ENCODE measurements at places on chromosomes 16 and 17.

- no peak for DNase-seq
These were observed 747.5 kb upstream of the EEF2KMT start for GRCh38 chr16:5845046-5845445.

GRCh38 chr16:28623172-28623711, 13.4 kb upstream of the SULT1A1 start:
- DNase-seq: peak; percentile 65

DNA sequence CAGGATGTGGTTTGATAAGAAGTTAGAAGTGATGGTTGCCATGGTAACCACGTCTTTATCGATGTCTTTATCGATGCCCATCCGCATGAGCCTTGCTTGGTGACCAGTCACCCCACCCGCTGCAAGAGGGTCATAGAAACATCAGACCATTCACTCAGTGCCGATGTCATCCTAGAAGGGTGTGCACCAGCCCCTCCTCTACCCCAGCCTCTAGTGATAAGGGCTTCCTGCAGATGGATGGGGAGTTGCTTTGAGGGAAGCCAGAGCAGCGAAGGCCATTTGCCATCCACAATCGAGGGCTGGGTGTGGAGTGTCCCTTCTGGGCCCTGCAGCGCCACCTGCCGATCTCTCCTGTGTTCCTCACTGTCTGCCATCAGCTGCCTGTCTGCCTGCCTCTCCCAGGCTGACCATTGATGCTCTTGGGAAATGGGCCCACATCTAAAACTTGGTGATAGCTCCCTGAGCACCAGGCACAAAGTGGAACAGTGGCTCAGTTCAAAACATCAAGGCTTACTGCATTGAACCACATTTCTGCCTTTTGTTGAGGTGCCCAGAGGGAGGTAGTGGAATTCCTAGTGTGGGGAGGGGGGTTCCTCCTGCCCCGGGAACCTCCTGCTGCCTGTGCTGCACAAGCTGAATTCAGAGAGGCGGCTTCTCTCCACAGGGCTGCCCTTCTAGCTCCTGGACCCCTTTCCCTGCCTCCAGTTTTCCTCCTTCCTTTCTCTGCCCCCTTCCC, 8.9 kb downstream of the CALB2 start:
- peak; percentile 24 for DNase-seq

GRCh38 chr17:34682305-34682704, 102.9 kb downstream of the TMEM132E start:
- no peak for DNase-seq

- DNase-seq: no peak
These were observed 63.4 kb downstream of the ANKRD11 start for GRCh38 chr16:89426736-89427530.

GRCh38 chr17:77245162-77245926, 104.6 kb downstream of the SEC14L1 start:
- no peak for DNase-seq

DNA sequence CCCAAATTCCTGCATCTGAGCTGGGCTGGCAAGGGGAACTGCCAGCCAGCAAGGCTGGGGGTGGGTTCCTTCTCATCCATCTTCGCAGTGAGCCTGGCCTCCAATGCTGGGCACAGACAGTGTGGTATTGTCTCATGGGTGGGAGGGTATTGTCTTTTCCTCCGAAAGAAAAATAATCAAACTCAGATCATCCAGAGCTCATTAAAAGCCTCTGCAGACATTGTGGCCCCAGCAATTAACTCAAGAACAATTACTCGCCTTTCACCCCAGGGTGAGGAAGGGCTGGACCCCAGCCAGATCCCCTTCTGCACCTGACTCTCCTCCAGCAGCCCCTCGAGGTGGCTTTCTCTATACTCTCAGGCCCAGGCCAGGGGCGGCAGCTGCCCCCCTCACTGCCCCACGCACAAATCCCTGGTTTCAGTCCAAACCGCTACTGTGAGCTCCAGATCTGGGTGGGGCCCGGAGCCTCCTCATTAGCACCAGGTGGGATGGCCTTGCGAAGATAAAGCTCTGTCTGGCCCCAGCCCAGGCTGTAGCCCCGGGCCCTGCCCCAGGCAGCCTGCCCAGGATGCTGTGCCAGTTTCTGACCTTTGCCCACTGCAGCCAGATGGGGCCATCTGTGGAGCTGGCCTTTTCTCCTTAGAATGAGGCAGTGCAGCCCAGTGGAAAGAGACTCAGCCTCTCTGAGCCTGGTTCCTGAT, 2.3 kb upstream of the KRT15 start:
- no peak for DNase-seq

DNA sequence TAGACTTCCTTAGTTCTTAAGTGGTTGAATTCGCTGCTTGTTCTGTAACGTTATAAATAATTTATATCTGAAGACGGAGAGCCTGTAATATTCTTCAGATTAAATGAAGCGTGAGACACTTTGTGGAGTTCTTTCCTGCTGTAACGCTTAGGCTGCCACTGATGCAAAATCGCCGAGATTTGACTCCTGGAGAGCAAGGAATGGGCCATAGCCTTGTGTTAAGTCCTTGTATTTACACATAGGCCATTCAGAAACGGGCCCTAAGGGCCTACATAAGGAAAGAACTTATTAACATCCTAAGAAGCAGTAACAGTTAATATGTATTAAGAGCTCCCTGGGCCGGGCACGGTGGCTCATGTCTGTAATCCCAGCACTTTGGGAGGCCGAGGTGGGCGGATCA, 936 bp downstream of the EMC6 start:
- DNase-seq: no peak

- no peak for DNase-seq
These were observed 1.6 kb upstream of the EFTUD2 start for GRCh38 chr17:44900894-44901293.

- no peak for DNase-seq
These were observed 177.8 kb upstream of the TBX2 start for GRCh38 chr17:61221597-61222471.

- DNase-seq: no peak
These were observed 7.8 kb downstream of the PLXDC1 start for GRCh38 chr17:39143552-39144093.

- no peak for DNase-seq
These were observed 80.3 kb upstream of the PSMD7 start for GRCh38 chr16:74216319-74216718.

GRCh38 chr17:35708149-35708548, 23.3 kb upstream of the RASL10B start:
- DNase-seq: no peak

DNA sequence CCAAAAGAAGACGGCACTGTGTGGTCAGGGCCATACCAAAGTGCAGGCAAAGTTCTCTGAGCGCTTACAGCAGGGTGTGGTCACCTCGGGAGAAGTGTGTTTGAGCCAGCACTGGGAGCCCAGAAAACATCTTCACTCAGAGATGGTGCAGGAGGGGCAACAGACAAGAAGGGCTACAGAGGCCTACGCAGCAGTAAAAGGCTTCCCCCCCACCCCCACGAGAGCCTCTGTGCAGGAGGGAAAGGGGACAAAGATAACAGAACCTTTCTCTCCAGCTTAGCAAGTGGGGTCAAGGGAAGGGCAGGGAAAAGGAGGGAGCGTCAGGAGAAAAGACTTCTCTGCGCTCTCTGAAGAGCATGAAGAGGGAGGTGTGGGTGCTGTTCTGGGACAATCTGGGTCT, 2.8 kb downstream of the VAT1 start:
- DNase-seq: no peak

- no peak for DNase-seq
These were observed 15.5 kb downstream of the CDH1 start for GRCh38 chr16:68752602-68753001.

DNA sequence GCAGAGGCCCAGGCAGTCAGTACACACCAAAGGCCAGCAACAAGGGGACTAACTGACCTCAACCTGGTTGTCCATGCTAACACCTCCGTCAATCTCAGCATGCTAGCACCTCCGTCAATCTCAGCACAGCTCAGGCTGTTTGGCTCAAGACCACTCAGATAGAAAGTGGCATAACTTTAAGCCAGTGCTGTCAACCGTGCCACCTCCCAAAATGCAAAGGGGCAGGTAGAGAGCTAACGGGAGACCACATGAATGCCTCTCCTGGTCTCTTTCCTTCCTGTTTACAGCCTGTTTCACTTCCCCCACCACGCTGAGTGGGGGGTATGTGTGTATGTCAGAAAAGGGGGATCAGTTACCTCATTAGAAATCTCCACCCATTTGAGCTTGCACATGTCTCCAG, 3.3 kb downstream of the UBTF start:
- DNase-seq: no peak

DNA sequence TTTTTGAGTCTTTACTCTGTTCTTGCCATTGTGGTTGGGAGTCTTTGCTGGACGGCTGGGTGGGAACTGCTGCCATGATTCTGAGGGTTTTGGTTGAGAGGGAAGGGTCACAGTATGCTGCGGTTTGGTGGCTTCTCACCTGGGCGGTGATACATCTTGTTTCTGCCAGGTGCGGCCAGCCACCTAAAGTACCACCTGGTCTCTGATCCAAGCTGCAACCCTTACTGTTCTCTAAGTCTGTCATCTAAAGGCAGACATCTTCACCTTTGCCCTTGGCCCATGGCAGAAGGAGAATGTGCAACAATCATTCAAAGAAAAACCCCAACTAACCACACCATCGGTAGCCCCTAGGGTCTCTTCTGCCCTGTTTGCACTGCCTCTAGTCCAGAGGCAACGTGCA, 19.6 kb upstream of the MPO start:
- DNase-seq: no peak

DNA sequence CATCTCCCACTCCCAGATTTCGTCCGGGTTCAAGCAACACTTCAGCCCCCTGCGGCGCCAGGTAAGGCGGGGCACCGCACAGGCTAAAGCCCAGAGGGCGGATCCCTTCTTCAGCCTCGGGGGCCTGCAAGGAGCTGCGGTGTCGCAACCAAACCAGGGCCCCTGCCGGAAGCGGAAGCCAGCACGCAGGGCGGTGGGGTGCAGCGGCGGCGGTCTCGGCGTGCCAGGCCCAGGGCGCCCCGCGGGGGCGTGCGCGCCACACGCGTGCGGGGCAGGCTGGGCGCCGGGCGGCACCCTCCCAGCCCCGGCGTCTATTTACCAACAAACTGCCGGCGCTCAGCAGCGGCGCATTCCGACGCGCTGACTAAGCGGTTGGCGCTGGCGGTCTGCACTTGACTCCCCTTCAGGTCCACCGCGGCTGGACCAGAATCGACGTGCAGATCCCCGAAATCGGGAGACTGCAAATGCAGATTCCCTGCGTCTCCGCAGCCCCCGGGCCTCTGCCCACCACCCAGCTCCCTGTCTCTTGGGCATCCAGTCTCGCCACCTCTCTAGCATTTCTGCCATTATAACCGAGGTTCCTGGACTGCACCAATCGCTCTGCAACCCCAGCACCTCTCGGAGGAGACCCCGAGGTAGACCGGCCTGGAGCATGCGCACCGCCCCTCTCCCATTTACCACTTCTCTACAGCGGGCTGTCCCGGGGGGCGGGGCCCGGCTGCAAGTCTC, 421 bp upstream of the DLX4 start:
- DNase-seq: no peak

DNA sequence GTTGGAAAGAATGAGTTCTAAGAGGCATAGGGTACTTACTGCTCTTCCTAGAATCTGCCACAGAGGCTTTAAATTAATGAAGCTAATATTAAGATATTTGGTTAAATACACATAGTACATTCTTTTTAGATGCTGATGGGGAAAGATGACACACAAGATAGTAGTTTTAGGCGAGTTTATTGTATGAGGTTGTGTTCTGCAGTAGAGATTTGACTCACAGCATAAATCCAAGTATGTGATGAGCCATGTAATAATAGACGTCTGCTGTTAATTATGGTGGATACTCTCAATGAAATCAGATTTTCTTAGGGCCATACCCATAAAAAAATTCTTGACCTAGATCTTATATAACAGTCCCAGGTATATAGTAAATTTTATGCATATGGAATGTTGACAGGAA, 8.0 kb downstream of the TNRC6C start:
- no peak for DNase-seq

- DNase-seq: no peak
These were observed 45.6 kb downstream of the SMPD3 start for GRCh38 chr16:68402748-68403040.

DNA sequence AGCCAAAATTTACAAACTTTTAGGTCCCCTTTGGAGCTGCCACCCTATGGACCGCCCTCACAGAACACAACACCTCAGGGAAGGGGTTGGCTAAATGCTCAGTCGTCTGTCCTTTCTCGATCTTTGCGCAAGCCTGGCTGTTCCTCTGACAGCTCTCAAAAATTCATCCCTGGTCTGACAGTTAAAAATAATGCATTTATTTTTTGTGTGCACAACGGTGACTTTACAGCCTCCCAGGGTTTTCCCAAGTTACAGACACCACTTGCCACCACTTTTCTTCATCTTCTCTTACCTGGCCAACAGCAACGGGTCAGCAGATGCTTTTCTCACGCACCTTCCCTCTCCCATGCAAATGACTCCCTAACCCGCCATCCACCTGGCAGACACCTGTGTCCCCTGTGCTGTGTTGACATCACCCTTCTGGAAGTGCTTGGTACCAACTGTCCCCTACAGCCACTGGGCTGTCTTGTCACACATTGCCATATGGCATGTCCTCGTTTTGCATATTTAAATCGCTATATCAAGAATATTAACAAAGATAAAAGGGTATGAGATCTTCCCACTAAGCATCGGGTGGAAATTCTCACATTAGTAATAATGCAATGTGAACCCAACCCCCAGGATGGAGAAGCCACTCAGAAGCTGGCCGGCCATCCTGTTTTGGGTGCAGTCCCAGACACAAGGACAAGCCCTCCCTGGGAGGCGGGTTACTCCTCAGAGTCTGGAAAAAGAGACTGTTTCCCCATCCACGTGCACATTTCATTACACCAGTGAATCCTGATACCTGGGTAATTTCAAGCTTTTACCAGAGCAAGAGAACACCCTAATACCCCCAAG, 187.0 kb downstream of the ZFHX3 start:
- no peak for DNase-seq

DNA sequence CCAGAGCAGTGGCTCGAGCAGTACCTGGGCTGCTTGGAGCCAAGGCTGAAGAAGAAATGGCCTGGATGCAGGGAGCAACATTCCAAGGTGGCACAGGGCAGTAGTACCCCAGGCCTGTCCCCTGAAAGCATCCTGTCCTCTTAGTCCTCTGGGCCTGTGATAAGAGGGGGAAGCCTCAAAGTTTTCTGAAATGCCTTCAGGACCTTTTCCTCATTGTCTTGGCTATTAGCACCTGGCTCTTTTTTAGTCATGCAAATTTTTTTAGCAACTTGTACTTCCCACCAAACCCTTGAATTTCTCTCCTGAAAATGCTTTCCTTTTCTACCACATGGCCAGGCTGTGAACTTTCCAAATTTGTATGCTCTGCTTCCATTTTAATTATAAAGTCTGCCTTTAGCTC, 148.9 kb downstream of the HS3ST2 start:
- DNase-seq: no peak
